ENCODE measurements at places on chromosomes 12 and 14.
A peak's percentile ranks its signal among the peaks of the same experiment; 100 is the strongest.

DNA sequence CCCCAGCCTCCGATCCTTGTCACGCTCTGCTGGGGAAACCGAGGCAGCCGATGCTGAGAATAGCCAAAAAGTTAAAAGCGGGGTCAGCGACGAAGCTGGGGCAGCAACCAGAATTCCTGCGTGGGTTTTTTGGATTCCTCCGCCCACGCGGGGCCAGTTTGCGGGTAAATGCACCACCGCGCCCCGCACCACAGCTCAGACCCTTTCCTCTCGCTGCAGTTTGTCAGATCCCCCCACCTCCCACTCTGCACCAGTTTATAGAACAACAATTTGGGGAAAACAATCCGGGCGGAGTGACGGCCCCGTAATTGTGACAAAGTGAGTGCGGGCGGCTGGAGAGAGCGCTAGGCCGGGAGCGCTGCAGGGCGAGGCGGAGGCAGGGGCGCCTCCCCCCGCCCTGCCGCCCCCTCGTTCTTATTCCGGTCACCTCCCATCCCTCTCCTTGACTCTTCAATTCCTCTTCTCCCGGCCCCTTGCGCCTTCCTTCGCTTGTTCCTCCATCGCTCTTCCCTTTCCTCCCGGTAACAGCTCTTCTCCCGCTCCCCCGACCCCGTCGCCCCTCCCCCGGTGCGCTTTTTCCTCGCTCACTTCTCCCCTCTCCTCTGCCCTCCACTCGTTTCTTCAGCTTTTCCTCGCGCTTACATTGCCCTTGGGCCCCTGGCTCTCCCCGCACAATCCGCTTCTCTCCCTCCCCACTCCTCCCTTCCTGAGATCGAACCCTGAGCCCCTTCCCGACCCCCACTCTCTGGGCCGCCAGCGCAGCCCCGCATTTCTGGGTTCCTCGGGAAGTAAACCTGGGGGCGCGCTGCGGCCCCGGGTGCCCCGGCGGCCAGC lies 646 bp upstream of the DNAJC22 start:
- no peak overlapping the region for H3K27ac ChIP-seq
- peaks cover 56% of the 10 kb centered on the region for H3K4me1 ChIP-seq
- H3K27me3 ChIP-seq = peaks cover 88% of the 10 kb centered on the region
- DNase-seq = peak; percentile 50

DNA sequence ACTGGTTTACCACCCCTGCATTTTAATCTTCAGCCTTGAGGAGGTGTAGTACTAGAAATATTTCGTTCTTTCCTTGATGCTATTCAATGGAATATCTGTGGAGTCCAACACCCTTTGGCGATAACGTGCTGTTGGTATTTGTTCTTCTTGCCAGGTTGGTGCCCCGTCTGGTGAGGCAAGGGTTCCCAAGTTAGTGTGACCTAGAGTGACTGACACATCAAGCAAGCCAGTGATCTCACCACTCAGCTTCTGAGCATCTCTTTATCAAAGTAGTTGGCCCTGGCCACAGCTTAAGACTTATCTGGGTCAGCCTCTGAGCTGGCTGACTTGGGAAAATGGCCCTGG lies 60.2 kb downstream of the PLXNC1 start:
- DNase-seq = no peak
- H3K36me3 ChIP-seq = no peaks in the 10 kb centered on the region
- no peak overlapping the region for H3K4me3 ChIP-seq
- H3K27me3 ChIP-seq = peaks cover 14% of the 10 kb centered on the region

GRCh38 chr14:99800781-99801180 lies 7.6 kb downstream of the EML1 start:
- H3K4me3 ChIP-seq = no peak overlapping the region
- H3K4me1 ChIP-seq = peaks cover 10% of the 10 kb centered on the region
- no peak overlapping the region for H3K27ac ChIP-seq
- peaks cover 5% of the 10 kb centered on the region for H3K27me3 ChIP-seq

DNA sequence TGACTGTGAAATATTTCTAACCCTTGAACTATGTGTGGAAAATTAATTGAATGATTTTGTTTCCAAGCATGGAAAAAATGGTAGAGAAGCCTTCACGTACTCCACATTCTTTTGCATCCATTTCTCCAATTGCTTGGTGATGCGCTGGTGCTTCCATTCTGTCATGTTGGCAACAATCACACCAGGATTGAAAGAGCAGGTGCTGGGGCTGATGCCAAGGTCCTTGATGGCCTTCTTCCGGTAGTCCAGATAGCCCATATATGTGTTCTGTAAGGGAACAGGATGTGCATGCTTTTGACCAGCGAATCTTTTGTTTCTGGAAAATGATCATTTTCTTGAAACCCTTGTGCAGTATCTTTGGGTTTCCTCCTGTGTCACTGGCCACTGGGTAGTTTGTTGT lies 28.6 kb downstream of the TDG start:
- no peak overlapping the region for H3K27ac ChIP-seq
- no peaks in the 10 kb centered on the region for H3K4me1 ChIP-seq
- DNase-seq = no peak
- peaks cover 4% of the 10 kb centered on the region for H3K36me3 ChIP-seq
- H3K27me3 ChIP-seq = no peaks in the 10 kb centered on the region

DNA sequence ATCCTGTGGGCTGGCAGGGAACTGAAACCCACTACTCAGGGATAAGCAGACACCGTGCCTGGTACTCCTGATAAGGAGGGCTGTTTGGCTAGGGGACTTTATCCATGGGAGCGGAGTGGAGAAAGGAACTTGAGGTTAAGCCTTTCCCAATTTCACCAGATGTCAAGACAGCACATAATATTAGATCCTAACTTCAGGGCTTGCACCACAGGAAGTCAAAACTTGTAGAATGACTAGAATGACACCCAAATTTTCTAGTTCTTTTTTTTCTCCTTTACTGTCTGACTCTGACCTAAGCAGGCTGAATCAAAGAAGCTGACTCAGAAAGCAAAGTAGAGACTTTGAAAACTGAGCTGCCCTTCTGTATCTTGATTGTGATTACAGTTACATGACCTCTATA lies 7.1 kb upstream of the CGRRF1 start:
- no peak overlapping the region for H3K4me3 ChIP-seq
- no peaks in the 10 kb centered on the region for H3K36me3 ChIP-seq
- peaks cover 18% of the 10 kb centered on the region for H3K4me1 ChIP-seq

GRCh38 chr12:11821386-11822080 lies 172.1 kb downstream of the ETV6 start:
- H3K27ac ChIP-seq = peak overlapping the region; percentile 7
- no peaks in the 10 kb centered on the region for H3K27me3 ChIP-seq
- H3K4me1 ChIP-seq = peaks cover 38% of the 10 kb centered on the region
- H3K36me3 ChIP-seq = peaks cover 5% of the 10 kb centered on the region

DNA sequence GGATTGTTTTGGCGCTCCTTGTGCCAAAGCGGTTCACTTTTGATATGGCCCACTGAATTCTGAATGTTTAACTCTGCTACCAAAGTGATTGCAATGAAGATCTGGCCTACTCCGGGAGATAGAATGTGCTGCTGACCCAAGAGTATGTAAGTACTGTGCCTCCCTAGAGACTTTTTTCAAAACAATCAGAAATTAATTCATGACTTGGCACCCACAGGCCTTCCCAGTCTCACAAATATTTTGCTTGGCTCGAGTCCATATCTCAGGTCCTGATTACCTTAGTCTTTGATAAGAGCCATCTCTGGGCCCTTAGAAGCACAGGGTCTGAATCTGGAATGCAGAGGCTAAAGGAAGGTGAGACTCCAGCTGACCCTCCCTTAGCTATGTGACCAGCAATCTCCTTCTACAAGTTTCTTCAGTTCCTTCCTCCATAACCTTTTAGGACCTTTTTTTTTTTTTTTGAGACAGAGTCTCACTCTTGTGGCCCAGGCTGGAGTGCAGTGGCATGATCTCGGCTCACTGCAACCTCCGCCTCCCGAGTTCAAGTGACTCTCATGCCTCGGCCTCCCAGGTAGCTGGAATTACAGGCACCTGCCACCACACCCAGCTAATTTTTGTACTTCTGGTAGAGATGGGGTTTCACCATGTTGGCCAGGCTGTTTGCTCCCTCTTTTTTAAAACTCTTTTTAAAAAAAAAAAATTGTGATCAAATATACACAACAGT lies 49.5 kb upstream of the METAP2 start:
- H3K27me3 ChIP-seq = no peaks in the 10 kb centered on the region
- no peak overlapping the region for H3K4me3 ChIP-seq
- no peak overlapping the region for H3K27ac ChIP-seq

GRCh38 chr14:76904100-76904739 lies 78.0 kb downstream of the LRRC74A start:
- peaks cover 38% of the 10 kb centered on the region for H3K4me1 ChIP-seq
- no peak for DNase-seq
- no peaks in the 10 kb centered on the region for H3K36me3 ChIP-seq
- H3K27me3 ChIP-seq = peaks cover 31% of the 10 kb centered on the region
- no peak overlapping the region for H3K4me3 ChIP-seq
- peak overlapping the region; percentile 66 for H3K27ac ChIP-seq

GRCh38 chr12:53070877-53071492 lies 8.2 kb downstream of the SPRYD3 start:
- peaks cover 19% of the 10 kb centered on the region for H3K36me3 ChIP-seq
- peaks cover 74% of the 10 kb centered on the region for H3K4me1 ChIP-seq
- H3K27ac ChIP-seq = peak overlapping the region; percentile 26
- no peak for DNase-seq
- H3K27me3 ChIP-seq = peaks cover 3% of the 10 kb centered on the region
- H3K4me3 ChIP-seq = no peak overlapping the region

- H3K27ac ChIP-seq = peak overlapping the region; percentile 97
- peak overlapping the region; percentile 19 for H3K4me3 ChIP-seq
- no peaks in the 10 kb centered on the region for H3K27me3 ChIP-seq
- peak; percentile 28 for DNase-seq
- H3K4me1 ChIP-seq = peaks cover 26% of the 10 kb centered on the region
- no peaks in the 10 kb centered on the region for H3K36me3 ChIP-seq
Observed at GRCh38 chr14:34228650-34228976, 233.4 kb downstream of the SPTSSA start.

DNA sequence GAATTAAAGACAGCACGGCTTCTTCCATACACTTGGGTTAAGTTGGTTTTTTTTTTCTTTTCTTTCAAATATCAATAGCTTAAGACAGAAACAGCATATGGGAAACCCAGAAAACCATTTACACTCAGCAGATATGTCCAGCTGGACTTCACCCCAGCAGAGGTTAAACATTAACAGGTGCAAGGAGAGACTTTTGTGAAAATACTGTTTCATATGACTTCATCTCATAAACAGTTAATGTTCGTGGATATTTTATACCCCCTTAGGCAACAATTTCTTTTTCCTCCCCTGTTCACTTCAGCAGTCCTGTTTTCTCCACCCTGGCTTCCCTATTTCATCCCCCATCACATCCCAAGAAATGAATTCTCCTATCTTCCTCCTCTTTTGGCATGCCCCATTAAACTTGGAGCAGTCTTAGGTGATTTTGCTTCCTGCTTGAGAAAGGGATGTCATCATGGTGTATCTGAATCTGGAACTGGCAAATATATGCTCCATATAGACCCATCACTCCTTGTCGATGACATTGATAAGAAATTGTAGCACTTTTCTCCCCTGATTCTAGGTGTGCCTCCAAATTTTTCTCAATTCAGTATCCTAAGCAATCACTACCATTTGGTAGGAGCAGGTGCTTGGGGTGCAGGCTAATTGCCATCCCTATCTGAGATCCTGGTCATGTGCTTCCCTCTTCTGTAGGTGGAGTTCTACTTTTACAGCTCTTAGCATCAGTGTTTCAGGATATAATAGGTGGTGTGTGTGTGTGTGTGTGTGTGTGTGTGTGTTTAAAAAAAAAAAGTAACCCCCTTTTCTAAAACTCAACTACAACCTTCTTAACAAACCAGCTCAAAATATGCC lies 67.9 kb downstream of the BMP4 start:
- no peaks in the 10 kb centered on the region for H3K36me3 ChIP-seq
- H3K27me3 ChIP-seq = peaks cover 11% of the 10 kb centered on the region
- no peak for DNase-seq
- H3K27ac ChIP-seq = no peak overlapping the region

- H3K4me1 ChIP-seq = no peaks in the 10 kb centered on the region
- H3K4me3 ChIP-seq = no peak overlapping the region
- no peak overlapping the region for H3K27ac ChIP-seq
- DNase-seq = no peak
- H3K27me3 ChIP-seq = peaks cover 9% of the 10 kb centered on the region
- H3K36me3 ChIP-seq = no peaks in the 10 kb centered on the region
Observed at GRCh38 chr12:13591488-13591887, 389.9 kb downstream of the GRIN2B start.

- H3K4me1 ChIP-seq = peaks cover 59% of the 10 kb centered on the region
- DNase-seq = no peak
- no peak overlapping the region for H3K4me3 ChIP-seq
Observed at GRCh38 chr14:54350203-54350602, 46.6 kb upstream of the CDKN3 start.

- H3K27ac ChIP-seq = no peak overlapping the region
- no peaks in the 10 kb centered on the region for H3K27me3 ChIP-seq
- no peaks in the 10 kb centered on the region for H3K36me3 ChIP-seq
- no peak for DNase-seq
Observed at GRCh38 chr12:81417056-81417455, 339.2 kb downstream of the ACSS3 start.

DNA sequence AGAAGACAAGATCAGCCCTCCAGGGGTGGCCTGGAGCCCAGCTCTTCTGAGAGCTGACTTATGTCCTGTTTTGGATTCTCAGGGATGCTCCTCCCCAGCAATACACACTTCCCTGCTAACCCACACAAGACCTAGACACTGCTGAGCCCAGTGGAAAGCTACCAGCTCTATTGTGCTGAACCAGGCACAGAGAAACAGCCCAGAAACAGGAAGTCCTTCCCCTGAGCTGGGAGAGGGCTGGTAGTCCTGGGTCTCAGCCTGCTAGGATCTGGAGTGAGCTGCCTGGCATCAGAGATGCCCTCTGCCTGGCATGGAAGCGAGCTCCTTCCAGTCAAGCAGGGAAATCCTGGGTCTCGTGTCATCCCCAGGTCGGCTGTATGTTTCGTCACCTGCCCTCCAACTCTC lies 1.2 kb upstream of the LAG3 start:
- H3K4me1 ChIP-seq = peaks cover 68% of the 10 kb centered on the region
- H3K27ac ChIP-seq = peak overlapping the region; percentile 90

- H3K27me3 ChIP-seq = peaks cover 4% of the 10 kb centered on the region
- H3K4me3 ChIP-seq = no peak overlapping the region
- H3K4me1 ChIP-seq = peaks cover 19% of the 10 kb centered on the region
- H3K36me3 ChIP-seq = peaks cover 6% of the 10 kb centered on the region
- DNase-seq = no peak
- H3K27ac ChIP-seq = no peak overlapping the region
Observed at GRCh38 chr14:103763730-103764488, 48.3 kb downstream of the ZFYVE21 start.

DNA sequence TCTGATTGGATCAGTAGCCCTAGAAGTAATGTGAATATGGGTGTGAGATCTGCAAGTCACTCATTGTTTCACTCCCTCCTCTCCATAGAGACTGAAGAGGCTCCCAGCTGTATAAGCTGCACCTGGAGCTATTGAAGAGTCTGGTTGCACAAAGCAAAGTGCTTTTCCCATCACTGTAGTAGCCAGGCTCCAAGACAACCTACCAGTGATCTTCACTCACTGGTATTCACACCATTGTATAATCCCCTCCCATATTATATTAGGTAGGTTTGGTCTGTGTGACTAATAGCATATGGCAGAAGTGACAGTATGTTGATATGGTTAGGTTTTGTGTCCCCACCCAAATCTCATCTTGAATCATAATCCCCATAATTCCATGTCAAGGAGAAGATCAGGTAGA lies 64.4 kb downstream of the ZFC3H1 start:
- DNase-seq = no peak
- H3K27ac ChIP-seq = no peak overlapping the region
- no peaks in the 10 kb centered on the region for H3K36me3 ChIP-seq
- H3K4me1 ChIP-seq = no peaks in the 10 kb centered on the region
